NCI-H1436 treated with DMSO at 0.1 percent for 48 hours (cell line): ENCODE measurements at places on chromosomes 7 and 10.

- no peak for DNase-seq
These were observed 45.7 kb downstream of the ZNF138 start for GRCh38 chr7:64839910-64840309.

DNA sequence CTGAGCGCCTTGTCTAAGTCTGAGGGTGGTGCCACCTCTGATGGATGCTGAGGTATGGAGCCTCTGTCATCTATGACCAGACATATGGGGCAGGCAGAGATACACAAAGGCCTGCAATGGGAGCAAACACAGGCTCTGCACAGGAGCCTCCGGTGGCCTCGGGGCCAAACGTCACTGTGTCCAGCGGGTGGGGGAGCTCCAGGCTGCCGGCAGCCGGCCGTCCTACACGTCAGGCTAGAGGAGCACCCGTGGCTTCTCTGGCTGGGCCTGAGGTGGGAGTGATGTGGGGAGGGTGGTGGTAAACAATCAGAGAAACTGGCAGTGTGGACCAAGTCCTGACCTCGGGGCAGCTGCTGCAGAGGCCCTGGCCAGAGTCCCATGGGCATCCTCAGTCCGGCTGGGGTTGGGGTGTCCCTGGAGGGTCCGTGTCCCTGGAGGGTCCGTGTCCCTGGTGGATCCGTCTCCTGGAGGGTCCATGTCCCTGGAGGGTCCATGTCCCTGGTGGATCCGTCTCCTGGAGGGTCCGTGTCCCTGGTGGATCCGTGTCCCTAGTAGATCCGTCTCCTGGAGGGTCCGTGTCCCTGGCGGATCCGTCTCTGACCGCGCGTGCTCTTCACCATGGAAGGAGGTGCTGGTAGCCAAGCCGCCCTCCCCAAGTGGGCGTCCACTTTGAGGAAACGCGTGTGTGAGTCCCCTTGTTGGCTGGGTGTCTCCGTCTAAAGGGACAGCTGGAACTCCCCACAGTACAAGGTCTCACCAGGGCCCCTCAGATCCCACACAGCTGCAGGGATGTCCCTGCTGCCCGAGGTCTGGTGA lies 24.2 kb upstream of the FAM20C start:
- DNase-seq = no peak

GRCh38 chr7:66643395-66643794 lies 14.7 kb downstream of the KCTD7 start:
- no peak for DNase-seq

DNA sequence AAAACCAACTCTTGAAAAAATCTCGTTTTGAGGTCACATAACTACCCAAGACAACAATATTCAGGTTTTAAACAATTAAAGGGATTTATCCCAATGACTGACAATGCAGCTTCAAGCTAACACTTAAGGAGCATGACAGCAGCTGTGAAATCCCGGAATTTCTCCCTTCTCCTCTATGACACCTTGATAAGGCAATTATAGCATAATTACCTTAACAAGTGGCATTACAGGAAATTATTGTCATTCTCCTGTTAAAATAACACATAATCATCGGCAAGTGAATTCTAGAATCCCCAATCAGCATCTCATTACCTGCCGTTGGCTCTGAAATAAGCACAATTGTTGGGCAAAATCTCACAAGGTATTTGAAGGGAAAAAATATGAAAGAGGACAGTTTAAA lies 417.0 kb upstream of the PFKP start:
- peak; percentile 34 for DNase-seq

- DNase-seq = no peak
These were observed 29.0 kb upstream of the GNA12 start for GRCh38 chr7:2873146-2873545.

- no peak for DNase-seq
These were observed 55.3 kb upstream of the KAT6B start for GRCh38 chr10:74771054-74771453.

GRCh38 chr10:113005380-113005779 lies 55.3 kb downstream of the TCF7L2 start:
- DNase-seq = no peak

GRCh38 chr7:17054836-17055235 lies 173.1 kb upstream of the AGR3 start:
- DNase-seq = no peak

DNA sequence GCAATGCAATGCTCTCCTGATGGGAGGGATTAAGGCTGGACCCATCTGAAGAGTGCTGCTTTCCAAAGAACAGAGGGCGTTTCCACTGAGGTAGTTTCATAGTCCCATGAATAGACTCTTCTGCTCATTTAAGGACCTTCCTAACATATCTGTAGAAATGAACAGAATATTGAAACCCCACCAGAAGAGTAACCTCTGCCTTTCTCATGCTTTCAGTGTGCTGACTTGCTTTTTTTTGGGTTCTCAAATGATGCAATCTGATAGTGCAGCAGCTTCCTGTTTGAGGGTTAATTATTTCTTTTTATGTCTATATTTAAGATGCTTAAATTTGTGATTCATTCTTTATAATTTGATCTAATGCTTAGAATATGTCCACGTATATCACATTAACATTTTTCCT lies 82.2 kb downstream of the GATA3 start:
- DNase-seq = no peak

GRCh38 chr7:99365318-99366141 lies 9.0 kb upstream of the ARPC1B start:
- no peak for DNase-seq

DNA sequence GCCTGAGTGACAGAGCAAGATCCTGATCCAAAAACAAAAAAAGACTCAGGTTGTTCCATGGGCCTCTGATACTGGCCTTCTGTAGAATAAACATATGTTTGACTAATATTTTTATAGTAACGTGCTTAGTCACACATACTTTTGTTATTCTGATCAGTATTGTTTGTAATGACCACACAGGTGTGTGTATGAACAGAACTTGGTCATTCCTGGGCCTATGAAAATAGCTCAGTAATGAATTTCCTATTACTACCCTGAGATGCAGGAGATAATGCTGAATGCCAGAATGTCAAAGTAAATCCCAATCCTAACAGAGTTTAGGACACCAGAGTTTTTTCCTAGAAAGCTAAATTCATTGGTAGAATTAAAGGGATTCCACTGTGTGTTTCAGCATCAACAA lies 108.7 kb downstream of the DOCK4 start:
- no peak for DNase-seq

- DNase-seq = no peak
These were observed 37.9 kb upstream of the ADD3 start for GRCh38 chr10:109969760-109970346.

DNA sequence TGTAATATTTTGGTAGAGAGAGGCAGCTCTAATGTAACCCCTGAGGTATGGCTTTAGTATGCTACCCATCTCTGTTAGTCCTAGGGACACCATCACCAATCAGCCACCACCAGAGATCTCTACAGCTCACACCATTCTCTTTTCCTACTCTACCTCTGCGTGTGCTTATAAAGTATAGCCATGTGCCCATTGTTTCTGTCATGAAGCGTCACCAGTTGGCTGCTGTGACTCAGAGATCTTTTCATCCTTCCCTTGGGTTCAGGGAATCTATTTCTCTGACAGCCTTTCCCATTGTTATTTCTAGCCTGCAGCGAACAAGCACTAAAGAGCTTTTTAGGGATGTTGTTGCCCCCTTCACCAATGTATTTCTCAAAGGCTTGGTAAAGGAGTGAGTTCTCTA lies 103.3 kb downstream of the TPST1 start:
- DNase-seq = no peak

GRCh38 chr7:30815388-30815854 lies 44.2 kb downstream of the MINDY4 start:
- no peak for DNase-seq

DNA sequence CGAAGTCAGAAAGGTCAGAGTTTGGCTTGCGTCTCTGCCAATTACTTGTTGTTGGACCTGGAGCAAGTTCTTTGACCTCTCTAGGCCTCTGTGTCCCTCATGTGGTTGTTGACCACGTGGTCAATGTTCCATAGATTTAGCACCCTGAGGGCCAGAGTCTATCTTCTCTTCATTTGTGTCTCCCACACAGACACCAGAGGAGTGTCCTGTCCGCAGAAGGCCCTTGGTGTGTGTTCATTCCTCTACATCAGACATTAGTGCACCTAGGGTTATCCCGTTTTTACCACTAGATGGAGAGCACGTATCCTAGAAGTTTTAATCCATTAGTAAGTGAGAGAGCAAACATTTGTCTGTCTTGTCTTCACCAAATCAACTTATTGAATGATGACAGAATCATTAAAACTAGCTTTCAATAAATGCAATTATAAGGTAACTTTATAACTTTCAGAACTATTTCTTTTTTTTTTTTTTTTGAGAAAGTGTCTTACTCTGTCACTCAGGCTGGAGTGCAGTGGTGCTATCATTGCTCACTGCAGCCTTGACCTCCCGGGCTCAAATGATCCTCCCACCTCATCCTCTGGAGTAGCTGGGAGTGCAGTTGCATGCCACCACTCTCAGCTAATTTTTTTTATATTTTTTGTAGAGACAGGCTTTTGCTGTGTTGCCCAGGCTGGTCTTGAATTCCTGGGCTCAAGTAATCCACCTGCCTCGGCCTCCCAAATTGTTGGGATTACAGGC lies 122.5 kb upstream of the ANKRD1 start:
- no peak for DNase-seq

GRCh38 chr10:122307669-122308416 lies 36.7 kb downstream of the BTBD16 start:
- no peak for DNase-seq

DNA sequence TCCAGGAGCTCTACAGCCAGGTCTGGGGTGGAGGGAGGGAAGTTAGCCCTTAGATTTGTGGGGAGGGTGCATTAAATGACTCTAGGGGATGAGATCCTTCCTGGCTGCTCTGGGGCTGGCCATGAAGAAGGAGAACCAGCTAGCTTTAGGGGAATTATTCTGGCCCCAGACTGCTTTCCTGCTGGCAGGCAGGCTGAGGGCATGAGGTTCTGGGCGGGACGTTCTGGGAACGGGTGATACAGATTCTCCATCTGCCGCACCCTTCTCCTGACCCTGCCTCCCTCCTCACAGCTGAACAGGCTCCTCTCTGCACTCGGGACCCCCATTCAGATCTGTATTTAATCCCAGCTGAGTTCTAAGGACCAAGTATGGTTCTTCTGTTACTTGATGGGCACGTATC lies 23.9 kb downstream of the GOLGA7B start:
- no peak for DNase-seq

DNA sequence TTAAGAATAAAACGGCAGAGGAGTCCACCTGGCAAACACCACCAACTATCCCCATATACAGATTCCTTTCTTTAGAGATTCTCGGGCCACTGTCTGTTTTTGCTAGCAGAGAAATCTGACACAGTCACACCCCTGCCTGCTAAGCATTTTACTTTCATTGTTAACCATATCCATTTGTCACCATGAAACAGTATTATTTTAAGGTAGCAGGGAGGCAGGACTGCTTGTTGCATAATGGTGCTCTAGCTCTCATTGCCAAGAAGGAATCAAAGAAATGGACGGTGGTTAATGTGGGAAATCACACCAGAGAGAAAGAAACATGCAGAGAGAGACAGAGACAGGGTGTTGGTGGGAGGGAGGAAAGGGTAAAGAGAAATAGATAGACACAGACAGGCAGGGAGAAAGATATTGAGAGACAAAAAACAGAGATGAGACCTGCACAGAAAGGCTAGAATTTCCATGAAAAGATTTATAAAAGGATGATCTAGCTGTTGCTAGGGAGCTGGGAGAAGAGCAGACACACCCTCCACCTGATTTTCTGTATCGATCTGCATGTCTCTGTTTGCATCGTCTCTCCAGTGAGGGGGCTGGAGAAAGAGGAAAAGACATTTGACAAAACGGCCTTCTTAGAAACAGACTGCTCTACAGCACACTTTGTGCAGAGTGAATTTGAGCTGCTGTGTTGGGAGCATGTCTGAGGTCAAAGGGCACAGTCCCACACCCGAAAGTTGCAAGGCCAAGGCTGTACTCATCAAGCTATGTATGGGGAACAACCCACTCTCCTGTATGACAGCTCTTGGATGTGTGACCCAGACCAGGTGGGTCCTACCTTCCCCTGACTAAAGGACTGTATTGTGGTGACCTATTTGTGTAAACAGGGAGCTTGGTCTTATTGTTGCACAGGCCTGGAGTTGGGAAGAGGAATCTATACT lies 303.1 kb downstream of the FZD1 start:
- DNase-seq = no peak

GRCh38 chr10:14598809-14599764 lies 175.6 kb downstream of the FAM107B start:
- DNase-seq = no peak

DNA sequence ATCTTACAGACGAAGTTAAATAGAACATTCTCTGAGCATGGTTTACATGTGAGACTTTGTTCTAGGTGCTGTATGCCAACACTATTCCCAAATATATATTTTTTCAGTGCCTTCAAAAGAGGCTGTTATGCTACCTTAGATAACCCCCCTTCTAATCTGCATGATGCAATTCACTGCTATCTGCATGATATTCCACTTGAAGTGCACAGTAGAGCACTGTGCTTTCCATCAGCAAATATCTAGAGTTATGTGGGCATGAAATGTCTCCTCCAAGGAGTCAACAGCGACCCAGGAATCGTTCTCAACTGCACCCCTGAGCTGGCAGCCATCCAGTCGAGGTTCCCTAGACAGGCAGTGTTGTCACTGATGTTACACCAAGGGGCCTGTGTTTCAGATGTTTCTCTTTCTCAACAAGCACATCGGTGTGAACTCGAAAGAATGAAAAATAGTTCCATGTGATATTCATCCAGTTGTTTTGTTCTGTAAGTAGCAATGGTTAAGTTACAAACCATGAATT lies 88.3 kb downstream of the PDE1C start:
- no peak for DNase-seq

- DNase-seq = no peak
These were observed 176.8 kb downstream of the PRKG1 start for GRCh38 chr10:51251110-51251509.

DNA sequence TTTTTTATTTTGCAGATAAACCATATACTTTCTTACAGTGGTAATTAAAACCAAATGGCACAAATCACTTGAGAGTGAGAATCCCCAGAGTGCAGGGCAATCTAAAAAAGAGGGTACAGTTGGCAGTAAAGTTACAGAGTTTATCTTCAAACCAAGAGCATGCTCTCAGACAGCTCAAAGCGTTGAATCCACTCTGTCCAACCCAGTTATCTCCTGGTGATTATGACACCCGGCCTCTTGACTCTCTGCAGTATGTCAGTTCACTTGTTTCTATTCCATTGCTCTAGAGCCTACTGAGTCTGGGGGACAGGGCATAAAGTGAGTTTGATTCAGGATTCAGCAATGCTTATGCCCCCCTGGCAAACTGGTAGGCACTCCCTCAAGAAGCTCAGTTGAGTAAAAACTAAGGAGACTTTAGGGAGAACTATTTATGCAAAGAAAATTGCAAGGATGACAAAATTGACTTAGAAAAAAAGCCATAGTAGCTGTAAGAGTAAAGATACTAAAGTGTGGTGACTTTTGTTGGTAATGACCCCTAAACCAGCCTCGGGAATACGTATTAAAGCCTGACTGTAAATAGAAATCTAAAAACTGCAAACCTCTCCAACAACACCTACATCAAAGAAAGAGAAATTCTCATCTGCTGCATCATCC lies 55.5 kb downstream of the COL1A2 start:
- DNase-seq = no peak

GRCh38 chr10:113177936-113178335 lies 227.9 kb downstream of the TCF7L2 start:
- no peak for DNase-seq

- DNase-seq = no peak
These were observed 808.9 kb downstream of the GRID1 start for GRCh38 chr10:85557706-85558105.
